ENCODE measurements at places on chromosomes 3 and 15. TPM values are rescaled to one million over a fixed set of nuclear protein-coding genes. Genes with fewer than 3 reads are reported as not detected.
A peak's percentile ranks its signal among the peaks of the same experiment; 100 is the strongest.

GRCh38 chr3:104145164-104145563 is 1221.5 kb upstream of the ALCAM start:
- no peak overlapping the region for H3K27ac ChIP-seq
- no peak for DNase-seq
- no peaks in the 10 kb centered on the region for H3K36me3 ChIP-seq

- DNase-seq = peak; percentile 38
- H3K4me1 ChIP-seq = peaks cover 30% of the 10 kb centered on the region
- no peaks in the 10 kb centered on the region for H3K27me3 ChIP-seq
- H3K36me3 ChIP-seq = no peaks in the 10 kb centered on the region
- no peak overlapping the region for H3K27ac ChIP-seq
Observed at GRCh38 chr3:153595186-153595815, 433.3 kb downstream of the RAP2B start.

DNA sequence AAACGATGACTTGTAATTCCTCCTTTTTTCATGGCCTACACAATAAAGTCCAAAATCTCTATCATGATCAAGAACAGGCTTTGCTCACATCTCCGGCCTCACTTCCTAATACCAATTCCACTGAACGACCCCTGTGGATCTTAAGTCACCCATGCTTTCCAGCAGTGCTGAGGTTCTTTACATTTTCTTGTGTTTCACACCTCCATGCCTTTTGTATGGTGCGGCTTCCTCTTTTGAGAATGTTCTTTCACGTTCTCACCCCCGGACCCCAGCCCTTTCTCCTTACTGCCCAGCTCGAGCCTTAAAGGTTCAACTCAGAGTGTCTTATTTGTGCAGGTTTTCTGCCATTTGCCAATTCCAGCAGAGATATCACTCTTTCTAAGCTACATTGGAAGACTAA is 70.1 kb downstream of the CSNK1G1 start:
- peak overlapping the region; percentile 51 for H3K27ac ChIP-seq
- no peak overlapping the region for H3K4me3 ChIP-seq
- H3K4me1 ChIP-seq = peaks cover 41% of the 10 kb centered on the region
- no peaks in the 10 kb centered on the region for H3K36me3 ChIP-seq
- no peak for DNase-seq

DNA sequence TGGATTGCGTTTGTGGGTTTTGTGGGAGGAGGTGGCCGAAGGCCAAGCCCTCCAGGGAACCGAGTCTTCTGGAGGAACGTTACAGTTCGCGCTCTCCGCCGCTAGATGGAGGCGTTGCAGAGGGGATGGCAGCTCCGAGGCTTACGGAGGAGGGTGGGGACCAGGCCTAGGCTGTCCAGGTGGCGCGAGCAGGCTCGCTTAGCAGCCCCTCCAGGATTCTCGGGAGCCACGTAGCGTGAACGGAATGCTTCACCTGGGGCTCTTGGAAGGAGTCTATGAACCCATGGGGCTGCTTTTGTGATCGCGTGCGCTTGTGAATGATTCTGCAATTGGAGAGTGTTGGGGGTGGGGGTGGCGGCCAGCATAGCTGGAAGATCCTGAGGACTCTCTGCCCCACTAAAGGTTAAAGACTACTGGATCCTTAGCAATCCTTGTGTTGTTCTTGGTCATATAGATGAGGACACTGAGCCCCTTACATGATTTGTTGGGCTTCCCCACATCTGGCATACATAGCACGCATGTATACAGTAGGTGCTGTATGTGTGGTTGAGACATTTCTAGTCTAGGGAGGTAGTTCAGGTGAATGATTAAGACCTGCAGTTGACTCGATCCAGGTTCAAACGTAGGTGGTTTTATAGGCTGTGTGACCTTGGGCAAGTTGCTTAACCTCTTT is 25.7 kb downstream of the FAM3D start:
- no peak overlapping the region for H3K4me3 ChIP-seq
- DNase-seq = peak; percentile 52
- peaks cover 4% of the 10 kb centered on the region for H3K27me3 ChIP-seq
- H3K36me3 ChIP-seq = no peaks in the 10 kb centered on the region
- no peak overlapping the region for H3K27ac ChIP-seq

DNA sequence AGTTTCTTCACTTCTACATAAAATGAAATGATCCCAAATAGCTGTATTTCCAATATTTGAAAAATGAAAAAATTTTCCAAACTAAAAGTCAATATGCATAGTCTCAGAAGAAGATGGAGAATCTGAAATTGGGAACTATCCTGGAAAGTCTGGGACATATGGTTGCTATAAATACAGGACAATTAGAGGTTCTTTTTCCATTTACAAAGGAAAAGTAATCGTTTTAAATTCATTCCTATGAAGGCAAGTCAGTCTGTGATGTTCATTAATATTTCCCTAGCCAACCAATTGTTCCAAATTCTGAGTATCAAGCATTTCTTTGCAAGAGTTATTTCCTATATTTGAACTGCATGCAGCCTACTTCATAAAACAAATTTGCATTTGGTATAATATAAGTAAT is 102.2 kb downstream of the NEDD4 start:
- no peak overlapping the region for H3K27ac ChIP-seq
- no peak for DNase-seq

- H3K36me3 ChIP-seq = no peaks in the 10 kb centered on the region
- no peak overlapping the region for H3K4me3 ChIP-seq
- H3K4me1 ChIP-seq = no peaks in the 10 kb centered on the region
- no peak overlapping the region for H3K27ac ChIP-seq
- peak; percentile 19 for DNase-seq
Observed at GRCh38 chr3:143885780-143886427, 37.6 kb upstream of the SLC9A9 start.

- no peak for DNase-seq
- no peaks in the 10 kb centered on the region for H3K4me1 ChIP-seq
- H3K4me3 ChIP-seq = no peak overlapping the region
- H3K36me3 ChIP-seq = no peaks in the 10 kb centered on the region
- no peak overlapping the region for H3K27ac ChIP-seq
Observed at GRCh38 chr3:42430781-42431532, 20.5 kb upstream of the LYZL4 start.

DNA sequence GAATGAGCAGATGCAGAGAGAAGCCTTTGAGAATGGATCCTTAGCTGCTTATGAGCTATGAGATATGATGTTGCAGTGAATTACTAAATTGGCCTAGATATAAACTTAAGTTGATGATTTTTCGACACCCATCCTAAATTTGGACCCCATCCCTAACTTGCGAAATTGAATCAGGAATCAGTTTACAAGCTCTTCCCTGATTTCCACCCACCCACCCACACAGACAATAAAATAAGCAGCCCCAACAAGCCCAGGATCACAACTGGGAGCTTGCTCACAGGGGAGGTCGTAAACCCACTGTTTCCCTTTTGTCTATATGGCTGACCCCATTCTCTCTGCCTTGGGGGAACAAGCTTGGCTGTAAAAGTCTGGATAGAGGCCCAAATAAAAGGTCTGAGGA is 57.3 kb downstream of the GREM1 start:
- no peak for DNase-seq
- H3K27me3 ChIP-seq = peaks cover 5% of the 10 kb centered on the region
- no peak overlapping the region for H3K4me3 ChIP-seq
- peaks cover 85% of the 10 kb centered on the region for H3K36me3 ChIP-seq
- peaks cover 84% of the 10 kb centered on the region for H3K4me1 ChIP-seq

The SPINK8 gene
- total RNA-seq = not detected

The KLF15 gene
- 0.84 TPM for total RNA-seq

DNA sequence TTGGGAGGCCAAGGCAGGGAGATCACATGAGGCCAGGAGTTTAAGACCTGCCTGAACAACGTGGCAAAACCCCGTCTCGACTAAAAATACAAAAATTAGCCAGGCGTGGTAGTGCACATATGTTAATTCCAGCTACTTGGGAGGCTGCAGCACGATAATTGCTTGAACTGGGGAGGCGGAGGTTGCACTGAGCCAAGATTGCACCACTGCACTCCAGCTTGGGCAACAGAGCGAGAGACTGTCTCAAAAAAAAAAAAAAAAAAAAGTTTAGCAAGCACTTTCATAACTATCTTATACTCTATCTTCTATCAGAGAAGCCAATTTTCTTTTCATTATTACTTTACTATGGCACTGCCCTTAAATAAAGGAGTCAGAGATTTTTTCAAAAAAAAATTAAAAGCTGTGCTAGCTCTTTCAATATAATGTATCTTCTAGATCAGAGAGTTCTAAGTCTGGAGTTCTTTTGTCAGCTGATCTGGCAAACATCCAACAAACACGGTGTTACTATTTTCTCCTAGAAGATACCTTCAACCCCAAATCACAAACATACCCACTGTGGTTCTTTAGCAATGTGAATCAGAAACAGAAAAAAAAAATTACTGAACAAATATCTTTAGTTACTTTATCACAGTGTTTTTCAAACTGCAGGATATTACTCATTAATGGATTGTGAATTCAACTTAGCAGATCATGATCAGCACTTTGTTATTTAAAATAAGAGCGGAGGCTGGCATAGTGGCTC is 3.0 kb downstream of the ZNF770 start:
- peak overlapping the region; percentile 49 for H3K4me3 ChIP-seq
- DNase-seq = no peak
- H3K27ac ChIP-seq = peak overlapping the region; percentile 53
- H3K4me1 ChIP-seq = peaks cover 31% of the 10 kb centered on the region
- H3K36me3 ChIP-seq = peaks cover 32% of the 10 kb centered on the region

DNA sequence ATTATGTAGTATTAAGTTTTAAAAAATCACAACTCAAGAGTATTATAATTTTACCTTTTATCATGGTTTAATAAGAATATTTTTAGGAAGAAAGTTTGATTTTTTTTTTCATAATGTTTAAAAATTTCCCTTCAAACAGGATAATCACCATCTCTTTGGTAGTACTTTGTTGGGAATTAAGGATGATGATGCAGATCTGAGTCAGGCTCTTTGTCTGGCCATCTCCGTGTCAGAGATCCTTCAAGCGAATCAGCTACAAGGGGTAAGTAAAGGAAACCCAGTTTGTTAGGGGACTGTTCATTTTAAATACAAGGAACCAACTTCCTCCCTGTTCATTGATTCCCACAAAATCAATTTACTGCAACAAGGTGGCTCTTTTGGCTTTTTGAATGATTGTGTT is 36.8 kb upstream of the NIT2 start:
- H3K4me1 ChIP-seq = peaks cover 18% of the 10 kb centered on the region
- DNase-seq = peak; percentile 37
- H3K4me3 ChIP-seq = no peak overlapping the region
- peaks cover 41% of the 10 kb centered on the region for H3K36me3 ChIP-seq
- H3K27ac ChIP-seq = peak overlapping the region; percentile 66
- H3K27me3 ChIP-seq = no peaks in the 10 kb centered on the region
